ENCODE measurements at places on chromosomes 3 and 15.

DNA sequence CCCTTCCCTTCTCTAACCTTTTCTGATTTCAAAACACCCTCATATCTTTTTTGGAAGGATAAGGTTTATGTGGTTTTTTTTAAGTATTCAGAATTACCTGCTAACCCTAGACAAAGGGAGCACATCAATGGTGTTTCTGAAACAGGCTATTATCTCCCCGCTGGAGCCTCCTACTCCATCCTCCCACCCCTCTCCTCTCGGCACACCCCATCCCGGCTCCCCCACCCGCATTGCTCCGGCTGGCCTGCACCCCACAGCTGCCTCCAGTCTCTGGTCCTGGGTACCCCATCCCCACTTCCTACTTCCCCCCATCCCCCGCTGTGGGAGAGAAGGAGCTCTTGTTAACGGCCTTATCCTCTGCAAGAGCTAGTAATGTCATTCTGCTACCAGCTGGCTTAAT is 59.2 kb downstream of the PDIA5 start:
- no peak for DNase-seq

- DNase-seq: no peak
Observed at GRCh38 chr15:63029676-63030075, 12.9 kb upstream of the TPM1 start.

- DNase-seq: no peak
Observed at GRCh38 chr3:3560591-3561311, 238.5 kb upstream of the LRRN1 start.

DNA sequence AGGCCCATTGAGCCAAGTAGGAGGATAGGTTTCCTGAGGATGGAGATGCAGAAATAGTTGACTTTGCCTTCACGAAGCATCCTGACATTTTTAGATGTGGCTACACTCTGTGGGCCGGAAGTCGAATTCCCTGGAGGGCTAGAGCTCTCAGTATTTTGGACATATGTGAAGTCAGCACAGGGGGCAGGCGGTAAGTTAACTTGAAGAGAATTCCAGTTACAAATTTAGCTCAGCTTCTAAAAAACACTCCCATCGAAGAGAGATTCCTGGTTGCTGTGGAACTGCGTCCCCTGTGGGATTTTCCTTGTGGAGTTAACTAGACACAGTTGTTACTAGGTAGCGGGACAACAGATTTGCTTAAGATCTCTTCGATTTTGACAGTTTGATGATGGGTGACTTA is 161.9 kb upstream of the RGMA start:
- no peak for DNase-seq

DNA sequence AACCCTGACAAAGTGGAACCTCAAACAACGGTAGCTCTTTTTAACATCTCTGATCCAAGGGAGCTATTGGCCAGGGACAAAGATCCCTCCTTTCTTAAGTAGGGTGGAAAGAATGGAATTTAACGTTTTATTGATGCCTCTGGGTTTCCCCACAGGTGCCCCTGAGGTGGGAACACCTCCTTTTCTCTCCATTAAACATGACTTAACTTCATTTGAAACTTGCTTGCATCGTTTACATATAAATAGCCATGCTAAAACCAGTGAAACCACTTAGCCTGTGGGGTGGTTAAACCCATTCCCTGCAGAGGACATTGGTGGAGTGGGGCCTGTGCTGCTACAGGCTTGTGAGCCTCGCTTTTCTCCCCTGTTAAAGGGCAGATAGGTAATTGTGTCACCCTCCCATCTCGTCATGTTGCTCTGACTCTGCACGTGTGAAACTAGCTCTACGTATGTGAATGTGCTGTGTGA is 9.7 kb downstream of the CGNL1 start:
- no peak for DNase-seq

- DNase-seq: no peak
Observed at GRCh38 chr3:129077222-129077621, 16.6 kb downstream of the GP9 start.

- DNase-seq: peak; percentile 54
Observed at GRCh38 chr3:16828815-16829214, 55.9 kb upstream of the PLCL2 start.
